ENCODE measurements at places on chromosomes 6 and 20.

- DNase-seq, result no peak
Observed at GRCh38 chr20:61023612-61024011, 228.4 kb upstream of the CDH4 start.

- no peak for DNase-seq
Observed at GRCh38 chr20:50350510-50351249, 159.5 kb upstream of the PTPN1 start.

DNA sequence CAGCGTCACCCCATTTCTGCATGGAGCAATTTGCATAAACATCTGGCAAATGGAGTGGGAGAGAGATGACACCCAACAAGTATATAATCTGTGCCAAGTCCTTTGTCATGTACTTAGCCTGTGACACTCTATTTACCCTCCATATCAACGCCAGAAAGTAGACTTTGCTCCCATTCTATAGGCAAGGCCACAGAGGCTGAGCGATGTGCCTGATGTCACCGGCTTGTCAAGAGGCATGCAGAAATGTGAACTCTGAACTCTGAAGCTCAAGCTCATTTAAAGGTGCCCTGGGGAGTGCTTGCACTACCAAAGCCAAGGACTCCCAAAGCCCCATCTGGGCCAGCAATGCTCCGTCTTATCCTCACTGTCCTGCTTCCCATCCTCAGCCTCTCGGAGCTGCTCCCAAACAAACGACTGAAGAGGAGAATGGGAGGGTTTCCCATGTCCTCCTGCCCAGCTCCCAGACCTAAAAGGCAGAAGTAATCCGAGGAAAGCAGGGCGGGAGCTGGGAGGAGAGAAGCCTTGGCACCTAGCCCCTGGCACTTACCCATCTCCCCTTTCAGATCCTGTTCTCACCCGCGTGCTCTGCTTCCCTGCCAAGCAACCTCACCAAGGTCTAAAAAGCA lies 9.2 kb downstream of the CPNE5 start:
- DNase-seq, result no peak

DNA sequence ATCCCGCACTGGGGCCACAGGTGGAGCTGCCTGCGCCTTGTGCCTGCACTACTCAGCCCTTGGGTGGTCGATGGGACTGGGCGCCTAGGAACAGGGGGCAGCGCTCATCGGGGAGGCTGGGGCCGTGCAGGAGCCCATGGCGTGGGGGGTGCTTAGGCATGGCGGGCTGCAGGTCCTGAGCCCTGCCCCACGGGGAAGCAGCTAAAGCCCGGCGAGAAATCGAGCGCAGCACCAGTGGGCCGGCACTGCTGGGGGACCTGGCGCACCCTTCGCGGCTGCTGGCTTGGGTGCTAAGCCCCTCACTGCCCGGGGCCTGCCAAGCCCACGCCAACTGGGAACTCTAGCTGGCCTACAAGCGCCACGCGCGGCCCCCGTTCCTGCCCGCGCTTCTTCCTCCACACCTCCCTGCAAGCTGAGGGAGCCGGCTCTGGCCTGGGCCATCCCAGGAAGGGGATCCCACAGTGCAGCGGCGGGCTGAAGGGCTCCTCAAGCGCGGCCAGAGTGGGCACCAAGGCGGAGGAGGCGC lies 5.8 kb downstream of the HIVEP1 start:
- no peak for DNase-seq

GRCh38 chr20:41462372-41463161 lies 95.9 kb upstream of the EMILIN3 start:
- DNase-seq, result no peak

- no peak for DNase-seq
Observed at GRCh38 chr6:65064844-65065243, 642.2 kb downstream of the EYS start.

DNA sequence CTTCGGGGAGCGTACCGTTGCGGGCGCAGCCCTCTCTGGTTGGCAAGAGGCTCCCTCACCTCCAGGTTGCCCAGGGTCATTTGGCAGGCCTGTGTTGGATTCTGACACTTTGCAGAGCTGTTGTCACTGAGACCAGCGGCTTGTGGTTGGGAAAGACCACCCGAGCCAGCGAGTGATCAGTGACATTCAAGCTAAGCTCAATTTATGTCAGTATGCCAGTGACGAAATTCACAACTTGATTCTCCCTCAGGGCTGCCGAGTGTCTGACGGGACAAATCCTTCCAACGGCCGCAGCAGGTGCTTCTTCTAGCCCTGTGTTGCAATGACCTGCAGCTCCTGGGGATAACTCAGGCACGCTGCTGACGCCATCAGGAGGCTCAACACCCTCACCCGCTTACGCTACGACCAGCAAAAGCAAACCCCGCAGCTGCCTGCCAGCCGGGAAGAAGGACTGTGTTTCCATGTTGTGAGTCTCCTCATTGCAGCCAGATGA lies 16.9 kb upstream of the SLC22A2 start:
- DNase-seq, result no peak

GRCh38 chr6:125310994-125311649 lies 9.4 kb upstream of the HDDC2 start:
- peak; percentile 86 for DNase-seq

DNA sequence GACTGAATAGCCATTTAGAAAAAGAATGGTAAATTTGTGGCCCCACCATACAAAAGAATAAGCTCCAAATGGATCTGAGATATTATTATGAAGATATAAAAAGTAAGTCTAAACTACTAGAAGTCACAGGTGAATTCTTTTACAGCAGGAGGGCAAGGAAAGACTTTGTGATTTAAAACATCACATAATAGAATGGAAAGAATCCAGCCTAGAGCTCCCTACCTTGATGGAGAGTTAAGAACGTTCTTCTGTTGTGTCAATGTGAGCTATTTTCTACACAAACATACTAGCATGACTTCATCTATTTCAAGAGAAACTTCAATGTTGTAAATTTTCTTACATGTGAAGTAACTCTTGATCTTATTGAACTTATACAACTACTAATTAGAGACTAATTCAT lies 100.0 kb upstream of the NRSN1 start:
- DNase-seq, result no peak

- peak; percentile 12 for DNase-seq
Observed at GRCh38 chr6:122286512-122286911, 112.9 kb upstream of the HSF2 start.

DNA sequence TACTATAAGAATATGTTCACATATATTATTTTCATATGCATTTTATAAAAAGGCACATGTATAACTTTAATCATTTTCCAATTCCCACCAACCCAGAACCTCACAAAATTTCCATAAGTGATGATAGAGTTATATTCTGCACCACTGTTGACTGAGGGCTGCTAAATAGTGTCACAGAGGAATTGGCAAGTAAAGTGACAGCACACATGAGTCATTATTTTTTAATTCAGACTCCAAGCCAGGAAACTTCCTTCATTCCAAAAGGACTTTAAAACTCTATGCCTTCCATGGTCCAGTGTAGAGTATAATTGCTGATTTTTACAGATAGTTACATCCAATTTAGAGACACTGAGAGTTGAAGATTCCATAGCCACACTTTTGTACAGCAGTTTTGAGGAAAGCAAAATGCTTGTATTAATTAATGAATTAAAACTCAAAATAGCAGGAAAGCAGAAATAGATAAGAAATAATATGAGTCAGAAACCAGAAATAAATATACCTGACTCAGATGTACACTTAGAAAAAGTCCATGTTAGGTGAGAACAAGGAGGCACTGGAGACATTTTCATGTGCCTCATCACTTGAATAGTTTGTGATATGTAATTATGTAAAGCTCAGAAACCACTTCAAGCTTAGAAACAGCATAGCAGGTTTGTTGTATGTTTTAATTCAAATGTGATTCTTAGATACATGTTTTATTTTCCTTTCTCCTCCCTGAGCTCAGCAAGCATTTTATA lies 425.2 kb upstream of the OPRM1 start:
- DNase-seq, result no peak

- no peak for DNase-seq
Observed at GRCh38 chr6:27575594-27576361, 102.9 kb upstream of the ZNF184 start.

- DNase-seq, result no peak
Observed at GRCh38 chr6:39792540-39793450, 619 bp downstream of the DAAM2 start.

- DNase-seq, result no peak
Observed at GRCh38 chr6:3230900-3231246, 3.4 kb upstream of the TUBB2B start.

DNA sequence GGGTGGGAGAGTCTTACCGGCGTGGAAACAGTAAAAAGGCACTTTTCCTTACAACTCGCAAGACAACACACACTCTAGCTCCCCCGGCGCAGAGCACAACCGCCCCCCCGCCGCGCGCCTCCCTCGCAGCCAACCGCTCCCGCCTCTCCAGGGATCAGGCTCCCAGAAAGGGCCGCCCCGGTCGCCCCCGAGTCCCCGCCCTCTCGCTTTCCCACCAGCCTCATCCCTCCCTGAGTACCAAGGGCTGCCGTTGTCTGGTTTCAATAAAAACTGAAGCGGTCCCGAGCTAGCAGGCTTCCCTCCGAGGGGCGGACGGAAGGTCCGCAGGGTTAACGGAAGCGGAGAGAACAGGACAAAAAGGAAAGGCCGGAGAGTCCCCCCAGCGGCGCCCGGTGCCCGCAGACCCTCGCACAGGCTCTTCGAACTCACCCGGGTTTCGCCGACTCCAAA lies 804 bp downstream of the ELOVL5 start:
- DNase-seq, result peak; percentile 58

Data from Kasumi-1 (cell line).